Lower leg skin (tissue), 4 donors: ENCODE measurements at places on chromosomes 11 and 22.

GRCh38 chr22:36540867-36541642, 12.1 kb upstream of the EIF3D start:
- no peak for DNase-seq

DNA sequence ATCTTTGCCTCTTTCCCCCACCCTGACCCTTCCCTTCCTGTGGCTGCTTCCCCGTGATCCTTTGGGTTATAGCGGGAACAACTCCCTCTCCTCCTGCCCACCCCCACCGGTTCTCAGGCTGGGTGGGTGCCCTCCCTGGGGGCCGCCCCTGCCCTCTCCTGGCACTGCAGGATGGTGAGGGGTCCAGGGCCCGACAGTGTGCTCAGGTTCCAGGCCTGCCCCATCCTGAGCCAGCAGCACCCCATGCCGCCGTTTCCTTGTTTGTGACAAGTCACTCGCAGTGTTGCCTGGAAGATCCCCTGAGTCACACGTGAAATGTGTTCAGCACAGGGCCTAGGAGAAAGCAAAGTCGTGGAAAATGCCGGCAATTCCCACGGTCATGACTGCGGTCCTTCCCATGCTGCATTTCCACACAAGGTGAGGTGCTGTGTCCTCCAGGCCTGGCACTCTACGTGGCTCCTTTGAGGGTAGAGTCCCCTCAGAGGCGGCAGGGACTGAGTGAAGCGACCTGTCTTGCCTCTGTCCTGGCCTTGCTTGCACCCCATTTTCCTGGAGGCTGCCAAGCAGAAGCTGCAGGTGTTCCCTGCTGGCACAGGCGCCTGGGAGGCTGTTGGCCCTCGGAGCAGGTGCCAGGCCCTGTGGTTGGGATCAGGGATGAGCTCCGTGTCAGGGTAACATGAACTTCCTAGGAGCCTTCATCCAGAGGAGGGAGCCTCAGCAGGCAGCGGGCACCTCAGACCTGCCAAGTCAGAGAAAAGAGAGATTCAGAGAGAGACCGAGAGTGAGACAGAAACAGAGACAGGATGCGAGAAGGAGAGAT, 80.5 kb upstream of the LINC01488 start:
- DNase-seq: no peak

DNA sequence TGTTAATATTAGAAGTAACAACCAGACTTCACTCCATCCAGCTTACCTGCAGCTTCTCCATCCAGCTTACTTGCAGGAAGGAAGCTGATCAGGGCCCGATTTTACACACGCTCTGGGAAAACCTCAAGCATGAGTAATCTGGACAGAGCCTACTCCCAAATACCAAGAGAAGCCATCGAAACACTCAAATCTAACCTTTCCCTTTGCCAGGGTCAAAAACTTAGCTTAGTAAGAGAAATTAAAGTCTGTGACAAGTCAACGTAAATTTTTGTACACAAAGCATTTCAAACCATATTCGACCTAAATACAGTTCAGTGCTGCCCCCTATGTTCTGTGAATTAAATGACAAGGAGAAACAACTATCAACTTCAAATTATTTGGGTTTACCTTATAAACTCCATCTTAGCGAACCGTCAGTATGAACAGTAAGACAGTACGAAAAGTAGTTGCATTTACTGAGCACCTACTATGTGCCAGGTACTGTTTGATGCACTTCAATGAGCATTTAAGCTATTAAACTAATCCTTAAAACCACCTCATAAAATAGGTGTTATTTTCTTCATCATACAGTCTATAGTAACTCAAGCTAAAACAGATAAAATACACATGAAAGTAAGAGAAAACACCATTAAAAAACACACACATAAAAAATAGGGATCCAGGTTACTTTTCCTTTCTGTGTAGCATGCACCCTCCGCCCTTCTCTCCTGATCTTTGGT, 36.9 kb downstream of the ARFGAP3 start:
- DNase-seq: no peak

DNA sequence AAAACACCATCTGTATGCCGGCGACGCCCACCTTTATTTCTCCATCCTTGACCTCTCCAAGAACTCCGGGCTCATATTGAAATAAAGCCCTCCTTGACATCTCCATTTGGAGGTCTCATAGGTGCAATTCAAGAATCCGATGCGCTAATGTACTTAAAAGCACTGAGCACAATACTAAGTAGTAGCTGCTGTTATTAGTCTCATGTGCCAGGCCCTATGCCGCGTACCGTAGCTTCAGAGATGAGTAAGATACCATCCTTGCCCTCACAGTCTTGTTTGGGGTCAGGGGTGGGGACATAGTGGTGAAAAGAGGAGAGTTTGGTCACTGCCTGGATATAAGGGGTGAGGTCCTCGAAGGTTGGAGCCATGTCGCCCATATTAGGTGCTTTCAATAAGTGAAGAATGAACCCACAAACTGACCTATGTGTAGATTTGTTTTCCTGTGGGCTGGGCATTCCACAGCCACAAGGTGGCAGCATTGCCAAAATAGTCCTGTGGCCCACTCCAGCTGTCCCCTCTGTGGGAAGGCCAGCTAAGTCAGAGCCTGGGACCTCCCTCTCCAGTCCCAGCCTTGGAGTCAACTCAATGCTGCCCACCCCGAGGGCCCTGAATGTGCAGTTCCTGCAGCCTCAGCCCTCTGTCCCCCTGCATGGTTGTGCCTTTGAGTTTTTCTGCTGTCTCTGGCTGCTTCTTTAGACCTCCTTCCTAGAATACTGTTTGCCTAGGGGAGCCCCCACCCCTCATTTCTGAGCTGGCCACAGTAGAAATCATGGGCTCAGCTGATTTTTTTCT, 6.5 kb downstream of the DCPS start:
- peak; percentile 93 for DNase-seq

GRCh38 chr11:113651023-113651422, 55.1 kb downstream of the TMPRSS5 start:
- DNase-seq: no peak

DNA sequence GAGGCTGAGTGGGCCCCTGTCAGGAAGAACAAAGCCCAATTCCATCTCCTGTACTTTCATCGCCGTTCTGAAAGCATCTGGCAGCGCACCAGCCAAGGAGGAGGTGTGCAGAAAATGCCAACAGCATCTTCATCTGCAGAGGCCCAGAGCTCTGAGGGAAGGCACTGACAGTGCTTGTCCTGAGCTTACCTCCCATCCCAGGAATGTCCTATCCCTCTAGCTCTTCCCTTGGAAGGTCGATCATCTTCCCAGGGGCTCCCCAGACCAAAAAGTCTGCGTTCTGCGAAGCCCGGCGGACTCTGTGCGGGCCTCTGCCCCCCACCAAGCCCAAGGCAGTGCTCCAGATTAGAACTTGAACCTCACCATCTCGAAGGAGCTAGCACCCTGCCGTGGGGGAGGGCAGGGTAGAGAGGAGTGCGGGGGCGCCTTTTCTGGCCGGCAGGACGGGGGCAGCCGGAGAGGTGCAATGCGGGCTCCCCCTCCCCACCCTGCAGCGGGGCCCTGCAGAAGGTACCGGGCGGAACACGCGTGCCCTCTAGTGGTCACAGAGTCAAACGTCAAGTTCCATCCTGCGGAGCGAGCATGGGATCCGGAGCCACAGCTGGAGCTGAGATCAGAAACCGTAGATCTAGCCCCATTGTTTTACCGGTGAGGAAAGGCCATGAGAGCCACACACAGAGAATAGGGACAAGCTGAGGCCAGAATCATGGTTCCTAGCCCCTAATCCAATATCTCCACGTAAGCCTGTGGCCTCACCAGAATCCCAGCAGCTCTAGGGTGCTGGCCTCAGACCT, 5.0 kb downstream of the SCN2B start:
- DNase-seq: peak; percentile 94

GRCh38 chr11:24070435-24070834, 426.4 kb upstream of the LUZP2 start:
- no peak for DNase-seq

GRCh38 chr11:134438542-134439537, 26.8 kb upstream of the B3GAT1 start:
- DNase-seq: no peak

DNA sequence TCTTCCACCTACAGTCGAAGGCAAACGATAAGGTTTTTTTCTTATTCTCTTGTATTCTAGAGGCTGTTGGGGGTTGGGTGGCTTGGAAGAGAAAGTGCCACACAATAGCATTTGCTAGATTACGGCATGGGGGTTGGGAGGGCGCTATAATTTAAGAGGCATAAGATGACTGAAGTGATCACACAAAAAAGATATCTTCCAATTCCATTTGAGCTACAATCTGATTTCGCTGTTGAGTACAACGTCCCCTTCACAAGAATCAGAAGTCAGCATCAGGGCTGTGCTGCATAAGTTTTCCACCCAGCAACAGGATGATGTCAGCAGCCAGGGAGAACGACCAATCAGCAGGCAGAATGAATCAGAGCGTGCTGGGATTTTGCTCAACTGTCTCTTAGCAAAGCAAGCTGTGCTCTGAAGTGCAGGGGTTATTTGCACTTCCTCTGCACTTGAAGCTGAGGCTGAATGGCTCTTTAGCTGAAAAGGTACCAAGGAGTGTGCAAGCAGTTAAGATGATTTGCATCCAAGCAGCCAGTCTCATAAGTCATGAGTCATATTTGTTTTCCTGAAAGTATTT, 23.2 kb upstream of the SESN3 start:
- peak; percentile 84 for DNase-seq

DNA sequence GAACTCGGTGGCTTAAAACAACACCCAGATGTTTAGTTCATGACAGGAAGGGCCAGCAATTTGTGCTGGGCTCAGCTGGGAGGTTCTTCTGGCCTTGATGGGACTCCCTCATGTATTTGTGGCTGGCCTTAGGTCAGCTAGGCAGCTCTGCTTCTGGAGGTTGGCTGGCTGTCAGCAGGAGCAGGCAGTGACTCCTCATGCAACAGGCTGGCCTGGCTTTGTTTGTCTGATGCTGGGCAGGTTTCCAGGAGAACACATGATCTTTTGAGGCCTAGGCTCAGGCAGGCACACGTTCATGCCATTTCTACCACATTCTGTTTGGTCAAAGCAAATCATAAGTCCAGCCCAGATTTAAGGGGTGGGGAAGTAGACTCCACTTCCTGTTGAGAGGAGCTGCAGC, 571.2 kb downstream of the TBC1D22A start:
- no peak for DNase-seq

GRCh38 chr11:48037709-48038468, 57.5 kb downstream of the PTPRJ start:
- DNase-seq: no peak

DNA sequence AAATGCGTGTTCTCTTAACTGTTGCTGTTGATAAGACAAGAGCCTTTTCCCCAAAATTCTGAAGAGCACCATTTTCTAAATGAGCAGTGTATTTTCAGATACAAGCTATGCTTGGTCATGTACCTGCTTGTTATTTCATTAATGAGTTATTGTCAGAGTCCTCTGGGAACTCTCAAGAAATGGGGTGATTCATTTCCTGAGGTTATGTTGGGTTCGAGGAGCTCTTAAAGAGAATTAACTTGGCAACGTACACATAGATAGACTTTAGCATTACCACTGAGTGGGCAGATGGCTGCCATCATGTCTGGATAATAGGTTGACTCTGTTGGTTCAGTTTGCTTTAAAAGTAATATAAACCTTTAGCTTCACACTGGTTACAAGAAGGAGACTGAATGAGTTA, 87.9 kb upstream of the SORL1-AS1 start:
- no peak for DNase-seq
